Mammary microvascular endothelial cell (primary cell): ENCODE measurements at places on chromosomes 4 and X. TPM values are rescaled to one million over a fixed set of nuclear protein-coding genes. Genes with fewer than 3 reads are reported as not detected.

Gene GLOD5
- total RNA-seq = not detected in 2 replicates

Gene XAGE2
- not detected in 2 replicates for total RNA-seq

Gene PNMA3
- total RNA-seq = not detected in 2 replicates

Gene FGF16
- 0.98 and 1.9 TPM in 2 replicates for total RNA-seq

Gene S100P
- total RNA-seq = 0.10 TPM in 1 of 2 replicates, not detected in the other

Gene FAM114A1
- 94.5 and 109 TPM in 2 replicates for total RNA-seq

Gene TEX11
- total RNA-seq = not detected in 2 replicates

Gene ODAPH
- total RNA-seq = not detected in 2 replicates

Gene PPP2R3B
- total RNA-seq = 22.9 and 36.6 TPM in 2 replicates

Gene CTAG1A
- total RNA-seq = not detected in 2 replicates

Gene RPL9
- total RNA-seq = 3,479 and 3,737 TPM in 2 replicates

Gene PDGFRA
- 0.13 and 0.30 TPM in 2 replicates for total RNA-seq

Gene TMEM128
- total RNA-seq = 14.9 and 17.7 TPM in 2 replicates

Gene PCDH7
- total RNA-seq = 0.05 and 0.40 TPM in 2 replicates

Gene PAK3
- 0.13 and 0.34 TPM in 2 replicates for total RNA-seq

Gene TREX2
- 2.2 TPM in 1 of 2 replicates, not detected in the other for total RNA-seq

Gene DCLK2
- 0.80 and 1.1 TPM in 2 replicates for total RNA-seq

Gene SOWAHB
- total RNA-seq = not detected in 2 replicates

Gene INTS6L
- 0.93 and 1.5 TPM in 2 replicates for total RNA-seq

Gene CD40LG
- not detected in 2 replicates for total RNA-seq

Gene FSTL5
- not detected in 2 replicates for total RNA-seq

Gene BEX5
- total RNA-seq = 0.30 and 3.5 TPM in 2 replicates

Gene RBM47
- 0.05 and 0.07 TPM in 2 replicates for total RNA-seq

Gene TMEM154
- 13.3 and 14.3 TPM in 2 replicates for total RNA-seq

Gene SMIM9
- not detected in 2 replicates for total RNA-seq

Gene BEND4
- 0.05 and 0.27 TPM in 2 replicates for total RNA-seq

Gene HTATSF1
- 36.8 and 45.3 TPM in 2 replicates for total RNA-seq

Gene ARHGEF6
- total RNA-seq = 6.5 and 6.7 TPM in 2 replicates

Gene FAAH2
- 0.64 TPM in 1 of 2 replicates, not detected in the other for total RNA-seq

Gene DKK2
- total RNA-seq = 0.05 TPM in 1 of 2 replicates, not detected in the other

Gene CABS1
- not detected in 2 replicates for total RNA-seq

Gene ART3
- total RNA-seq = 0.07 TPM in 1 of 2 replicates, not detected in the other

Gene NSG1
- total RNA-seq = 2.4 and 2.7 TPM in 2 replicates
